ENCODE measurements at places on chromosomes 11 and 22.

GRCh38 chr11:1691878-1692707 is 4.9 kb upstream of the KRTAP5-6 start:
- no peak for DNase-seq

DNA sequence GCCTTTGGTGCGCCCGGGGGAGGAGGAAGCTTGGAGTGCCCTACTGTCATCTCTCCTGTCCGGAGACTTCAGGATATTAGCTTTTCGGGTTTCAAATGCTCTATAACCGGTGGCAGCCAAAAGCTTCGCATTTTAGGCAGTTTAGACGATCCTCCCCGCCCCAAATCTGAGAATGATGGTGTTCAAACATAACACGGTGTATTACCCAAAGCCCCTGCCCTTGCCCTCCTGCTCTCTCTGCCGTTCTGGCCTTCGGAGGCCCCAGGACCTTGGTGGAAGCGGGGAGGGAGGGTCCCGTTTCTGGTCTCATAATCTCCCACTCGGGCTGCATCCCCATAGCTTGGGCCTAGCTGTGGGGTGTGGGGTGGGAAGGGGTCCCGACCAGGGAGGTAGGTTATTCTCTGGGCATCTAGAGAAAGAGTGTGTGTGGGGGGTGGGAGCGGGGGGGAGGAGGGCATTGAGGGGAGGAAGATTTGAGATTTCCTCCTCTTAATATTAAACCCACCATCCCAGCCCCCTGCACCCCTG is 2.3 kb downstream of the PKNOX2 start:
- DNase-seq, result no peak

GRCh38 chr11:2312232-2313042 is 10.6 kb downstream of the TSPAN32 start:
- DNase-seq, result no peak

DNA sequence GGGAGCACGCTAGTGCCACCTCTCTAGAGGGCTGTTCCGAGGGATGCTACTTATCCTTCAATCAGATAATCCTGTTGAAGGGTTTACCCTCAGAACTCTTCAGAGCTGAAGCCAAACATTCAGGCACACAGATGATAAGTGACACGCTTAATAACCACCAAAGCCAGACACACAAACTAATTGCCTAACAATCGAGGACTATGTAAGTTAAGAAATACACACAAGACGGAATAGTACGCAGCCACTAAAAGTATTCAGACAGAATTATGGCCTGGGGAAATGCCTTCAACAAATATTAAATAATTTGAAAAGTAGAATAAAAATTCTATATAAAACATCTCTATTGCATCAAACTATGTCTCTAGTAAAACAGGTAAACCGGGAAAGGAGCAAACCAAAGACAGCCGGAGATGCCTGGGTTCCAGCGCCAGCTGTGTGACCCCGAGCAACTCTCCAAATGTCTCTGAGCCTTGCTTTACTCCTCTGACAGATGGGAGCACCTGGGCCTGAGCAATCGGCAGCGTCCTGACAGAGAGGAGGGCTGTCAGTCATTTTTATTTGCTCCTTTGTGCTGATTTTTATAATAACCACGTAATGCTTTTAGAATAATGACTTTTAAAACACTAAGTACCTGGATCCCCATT is 11.3 kb downstream of the LRFN4 start:
- no peak for DNase-seq
